Hematopoietic multipotent progenitor cell treated with erythropoietin and hydrocortisone succinate and interleukin-3 and kit ligand, for 4 days (in vitro differentiated cells): ENCODE measurements at places on chromosomes 7 and 10.

DNA sequence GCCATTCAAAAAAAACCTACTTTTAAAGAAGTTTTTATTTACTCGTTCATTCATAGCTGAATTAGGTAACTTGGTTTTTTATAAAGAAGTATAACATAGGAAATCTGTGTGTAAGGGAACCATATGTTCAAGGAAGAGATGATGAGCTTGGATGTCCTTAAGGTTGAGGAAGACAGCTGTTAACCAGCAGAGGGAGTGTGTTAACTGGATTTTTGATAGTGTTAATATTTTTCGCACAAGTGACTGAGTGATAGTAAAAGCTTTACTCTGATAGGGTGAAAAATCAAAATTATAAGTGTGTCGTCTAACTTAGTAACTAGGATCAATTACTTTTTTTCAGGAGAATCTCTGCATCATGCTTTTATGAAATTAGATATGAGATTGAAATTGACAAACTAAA, 134.7 kb downstream of the ARL5B start:
- peak; percentile 15 for DNase-seq

DNA sequence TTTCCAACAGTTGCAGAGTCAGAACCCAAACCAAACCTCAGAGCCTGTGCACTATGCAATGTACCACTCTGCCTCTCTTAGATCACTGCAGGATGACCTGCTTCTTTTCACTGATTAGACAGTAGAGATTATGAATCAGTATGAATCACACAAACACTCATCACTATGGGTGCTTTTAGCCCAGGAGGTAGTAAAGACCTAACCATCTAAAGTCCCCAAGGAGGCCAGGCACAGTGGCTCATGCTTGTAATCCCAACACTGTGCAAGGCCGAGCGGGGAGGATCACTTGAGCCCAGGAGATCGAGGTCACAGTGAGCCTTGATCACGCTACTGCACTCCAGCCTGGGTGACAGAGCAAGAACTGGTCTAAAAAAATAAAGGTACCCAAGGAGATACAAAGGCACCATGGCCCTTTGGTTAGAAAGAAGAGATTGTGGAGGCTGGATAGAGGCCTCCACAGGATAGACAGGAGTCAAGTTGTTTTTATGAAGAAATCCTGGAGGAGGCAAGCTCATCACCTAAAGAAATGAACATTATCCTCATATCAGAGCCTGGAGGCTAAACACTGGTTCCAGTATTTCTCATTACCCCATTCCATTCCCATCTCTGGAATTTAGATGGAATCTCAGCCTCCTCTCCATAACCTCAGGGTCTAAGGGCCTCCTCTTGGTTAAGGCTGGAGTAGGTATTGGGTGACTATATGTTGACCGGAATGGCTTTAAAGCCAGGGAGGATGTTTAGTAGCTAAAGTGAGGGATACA, 12.9 kb downstream of the SEC31B start:
- no peak for DNase-seq

- peak; percentile 83 for DNase-seq
Observed at GRCh38 chr10:75165684-75166622, 44.6 kb upstream of the VDAC2 start.

- DNase-seq = no peak
Observed at GRCh38 chr7:80999100-80999499, 80.2 kb upstream of the SEMA3C start.

DNA sequence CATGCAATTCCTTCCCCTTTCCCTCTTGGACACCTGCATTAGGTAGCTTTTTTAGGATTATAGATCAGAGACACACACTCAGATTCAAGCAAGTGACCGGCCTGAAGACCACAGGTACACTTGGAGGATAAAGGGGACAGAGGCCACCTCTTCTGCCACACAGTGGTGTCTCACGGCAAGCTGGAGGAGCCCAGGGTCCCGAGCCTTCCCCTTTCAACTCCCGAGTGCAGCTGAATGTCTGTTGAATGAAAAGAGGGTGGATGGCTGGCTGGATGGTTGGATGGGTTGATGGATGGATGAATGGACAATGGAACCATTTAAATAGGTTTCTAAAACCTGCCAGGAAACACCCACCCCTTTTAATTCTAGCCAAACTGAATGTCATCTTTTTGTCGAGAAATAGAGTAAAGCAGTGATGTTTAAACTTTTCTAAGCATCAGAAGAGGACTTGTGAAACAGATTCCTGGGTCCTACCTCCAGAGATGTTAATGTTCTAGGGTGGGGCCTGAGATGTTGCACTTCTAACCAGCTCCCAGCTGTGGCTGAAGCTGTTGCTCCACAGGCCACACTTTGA, 49.2 kb upstream of the ZMIZ1 start:
- no peak for DNase-seq

DNA sequence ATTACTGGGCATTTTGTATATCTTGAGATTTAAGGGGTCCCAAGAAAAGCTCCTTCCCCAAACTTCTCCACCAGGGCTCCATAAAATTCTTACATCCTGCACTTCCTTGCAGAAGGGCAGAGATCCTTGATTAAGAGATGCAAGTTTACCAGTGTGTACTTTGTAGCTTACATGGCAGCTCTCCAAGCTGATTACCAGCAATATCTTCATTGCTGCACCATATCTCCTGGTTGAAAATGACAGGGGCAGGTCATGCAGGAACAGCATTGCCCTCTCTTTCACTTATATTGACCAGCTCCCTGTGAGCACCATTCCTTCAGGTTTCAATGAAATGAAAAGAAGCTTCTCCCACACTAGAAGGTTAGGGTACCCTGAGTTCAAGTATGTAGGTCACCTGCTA, 184.6 kb upstream of the PHYHIPL start:
- DNase-seq = no peak

DNA sequence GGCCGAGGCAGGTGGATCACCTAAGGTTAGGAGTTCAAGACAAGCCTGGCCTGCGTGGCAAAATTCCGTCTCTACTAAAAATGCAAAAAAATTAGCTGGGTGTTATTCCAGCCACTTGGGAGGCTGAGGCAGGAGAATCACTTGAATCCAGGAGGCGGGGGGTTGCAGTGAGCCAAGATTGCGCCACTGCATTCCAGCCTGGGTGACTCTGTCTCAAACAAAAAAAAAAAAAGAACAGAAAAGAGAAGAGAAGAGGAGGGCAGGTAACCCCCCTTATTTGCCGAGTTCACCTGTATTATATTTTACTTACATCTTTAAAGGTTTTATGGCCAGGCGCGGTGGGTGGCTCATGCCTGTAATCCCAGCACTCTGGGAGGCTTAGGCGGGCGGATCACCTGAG, 91.7 kb downstream of the RNF216 start:
- no peak for DNase-seq

DNA sequence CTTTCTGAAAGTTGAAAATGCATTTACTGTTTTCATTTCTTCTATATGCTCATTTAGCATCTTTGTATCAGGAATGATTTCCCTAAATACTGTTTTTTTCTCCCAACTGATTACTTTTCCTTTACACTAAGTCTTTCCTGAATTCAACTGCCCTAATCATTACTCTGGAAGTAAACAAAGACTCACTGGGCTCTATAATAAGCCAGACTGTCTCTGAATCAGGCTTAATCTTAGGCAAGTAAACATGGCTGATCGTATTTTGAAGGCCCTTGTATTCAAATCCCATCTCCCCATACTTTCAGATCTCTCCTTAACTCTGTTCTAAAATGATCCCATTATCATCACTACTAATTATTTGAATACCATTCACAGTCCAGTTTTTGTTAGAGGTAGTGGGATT, 61.6 kb downstream of the PDZD8 start:
- DNase-seq = no peak

- peak; percentile 56 for DNase-seq
Observed at GRCh38 chr10:122267849-122268737, 3.0 kb upstream of the BTBD16 start.

DNA sequence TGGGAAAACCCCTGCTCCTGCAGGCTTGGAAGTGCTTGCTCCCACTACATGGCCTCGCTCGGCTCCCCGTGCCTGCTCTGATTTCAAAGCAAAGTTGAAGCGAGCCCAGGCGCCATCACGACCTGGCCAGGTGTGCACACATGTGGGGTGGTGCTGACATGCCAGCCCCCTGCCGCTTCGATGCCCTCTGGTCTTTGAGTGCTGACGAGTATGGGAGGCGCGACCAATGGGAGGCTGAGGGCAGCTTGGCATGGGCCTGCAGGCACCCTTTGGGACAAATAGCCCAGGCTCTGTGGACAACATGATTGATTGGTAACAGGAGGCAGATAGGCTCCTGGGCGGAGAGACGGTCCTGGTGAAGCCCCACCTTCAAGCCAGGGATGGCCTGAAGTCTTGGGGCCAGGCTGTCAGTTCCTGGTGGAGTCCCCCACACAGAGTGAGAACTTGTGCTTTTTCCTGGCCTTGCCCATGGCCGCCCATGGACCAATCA, 252.4 kb upstream of the SEMA3A start:
- no peak for DNase-seq

DNA sequence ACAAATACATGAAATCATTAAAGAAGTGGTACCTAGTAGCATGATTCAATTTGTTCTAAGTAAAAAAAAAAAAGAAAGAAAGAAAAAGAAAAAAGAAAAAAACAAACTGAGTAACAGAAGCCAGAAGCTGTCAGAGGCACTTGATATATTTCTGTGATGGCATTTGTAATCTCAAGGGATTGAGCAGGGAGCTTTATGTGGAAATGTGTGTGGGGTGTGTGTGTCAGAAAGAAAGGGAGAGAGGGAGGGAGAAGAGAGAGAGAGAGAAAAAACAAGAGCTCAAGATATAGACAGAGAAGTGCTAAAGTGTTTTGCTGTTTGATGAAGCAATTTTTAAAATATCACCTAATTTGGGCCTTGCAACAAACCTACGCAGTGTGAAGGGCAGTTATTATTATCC, 357.6 kb upstream of the PCDH15 start:
- no peak for DNase-seq

DNA sequence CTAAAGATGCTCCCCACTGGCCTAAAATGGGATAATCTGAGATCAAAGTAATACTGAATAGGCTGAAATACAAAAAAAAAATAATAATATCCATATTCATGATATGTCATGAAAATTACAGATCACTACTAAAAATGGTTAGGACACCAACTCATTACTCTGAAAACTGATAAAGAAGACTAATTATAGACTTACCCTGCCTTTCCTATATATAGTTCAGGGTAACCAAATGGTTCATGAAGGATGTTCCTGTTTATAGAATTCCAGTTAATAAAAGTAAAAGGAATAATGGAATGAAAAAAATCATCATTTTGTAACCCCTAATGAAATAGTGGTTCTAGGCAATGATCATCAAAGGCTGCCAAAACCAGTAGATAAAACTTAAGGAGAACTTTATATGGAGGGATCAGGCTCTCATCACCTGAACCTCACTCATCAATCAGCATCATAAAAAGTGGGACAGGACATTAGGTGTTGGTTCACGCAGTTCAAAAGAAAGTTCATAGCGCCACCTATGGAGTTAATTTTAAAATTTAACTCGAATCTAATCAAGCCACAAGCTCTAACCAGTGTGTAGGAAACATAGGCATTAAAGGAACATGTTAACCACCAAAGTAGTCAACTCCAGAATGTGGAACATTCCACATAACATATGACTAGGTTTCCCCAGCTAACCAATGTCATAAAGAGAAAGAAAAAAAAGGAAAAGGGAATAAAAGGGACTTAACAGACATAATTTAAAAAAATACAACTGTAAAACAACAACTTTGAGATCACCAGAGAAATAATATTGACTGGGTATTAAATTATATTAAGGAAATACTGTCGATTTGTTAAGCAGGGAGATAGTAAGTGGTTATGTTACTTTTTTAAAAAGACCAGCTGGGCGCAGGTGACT, 35.7 kb downstream of the P4HA1 start:
- peak; percentile 77 for DNase-seq

GRCh38 chr7:101138213-101138870, 11.4 kb downstream of the SERPINE1 start:
- DNase-seq = peak; percentile 98

DNA sequence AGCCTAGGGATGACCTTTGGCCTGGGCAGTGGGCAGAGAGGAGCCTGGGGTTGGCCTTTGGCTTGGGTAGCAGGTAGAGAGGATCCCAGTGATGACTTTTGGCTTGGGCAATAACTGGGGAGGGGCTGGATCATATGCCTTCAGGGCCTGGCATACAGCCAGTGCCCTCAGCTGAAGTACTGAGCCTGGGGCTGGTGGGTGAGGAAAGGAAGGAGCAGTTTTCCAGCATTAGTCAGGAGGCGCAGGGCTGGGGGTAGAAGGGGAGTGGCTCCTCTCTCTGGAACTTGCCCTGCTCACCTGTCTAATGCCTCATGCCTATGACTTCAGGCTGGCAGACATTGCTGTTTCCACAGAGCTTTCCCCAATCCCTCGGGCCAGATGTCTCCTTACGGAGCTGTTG, 15.2 kb upstream of the COMTD1 start:
- no peak for DNase-seq

- DNase-seq = no peak
Observed at GRCh38 chr7:128919241-128919640, 8.7 kb upstream of the KCP start.

GRCh38 chr7:41445432-41445831, 257.5 kb downstream of the INHBA start:
- no peak for DNase-seq
